ENCODE measurements at places on chromosomes 16 and 17.

- DNase-seq, result no peak
Measured at GRCh38 chr16:74652249-74652648, 14.4 kb downstream of the RFWD3 start.

DNA sequence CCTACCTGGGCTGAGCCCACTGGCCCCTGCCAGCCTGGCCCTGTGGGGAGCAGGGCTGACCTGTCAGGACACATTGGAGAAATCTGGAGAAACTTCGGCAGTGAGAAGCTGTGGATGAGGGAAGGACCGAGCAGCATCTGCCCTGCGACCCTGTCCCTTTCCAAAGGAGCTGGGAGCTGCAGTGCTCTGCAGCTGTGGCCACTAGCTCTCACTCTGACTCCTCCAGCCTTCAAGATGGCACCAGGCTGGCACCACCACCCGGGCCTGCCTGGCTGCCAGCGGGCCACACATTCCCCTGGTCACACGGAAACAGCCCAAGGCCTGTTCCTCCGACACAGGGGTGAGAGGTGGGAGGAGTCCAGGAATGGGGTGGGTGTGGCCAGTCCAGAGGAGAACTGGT lies 30.1 kb downstream of the CD300LG start:
- no peak for DNase-seq

DNA sequence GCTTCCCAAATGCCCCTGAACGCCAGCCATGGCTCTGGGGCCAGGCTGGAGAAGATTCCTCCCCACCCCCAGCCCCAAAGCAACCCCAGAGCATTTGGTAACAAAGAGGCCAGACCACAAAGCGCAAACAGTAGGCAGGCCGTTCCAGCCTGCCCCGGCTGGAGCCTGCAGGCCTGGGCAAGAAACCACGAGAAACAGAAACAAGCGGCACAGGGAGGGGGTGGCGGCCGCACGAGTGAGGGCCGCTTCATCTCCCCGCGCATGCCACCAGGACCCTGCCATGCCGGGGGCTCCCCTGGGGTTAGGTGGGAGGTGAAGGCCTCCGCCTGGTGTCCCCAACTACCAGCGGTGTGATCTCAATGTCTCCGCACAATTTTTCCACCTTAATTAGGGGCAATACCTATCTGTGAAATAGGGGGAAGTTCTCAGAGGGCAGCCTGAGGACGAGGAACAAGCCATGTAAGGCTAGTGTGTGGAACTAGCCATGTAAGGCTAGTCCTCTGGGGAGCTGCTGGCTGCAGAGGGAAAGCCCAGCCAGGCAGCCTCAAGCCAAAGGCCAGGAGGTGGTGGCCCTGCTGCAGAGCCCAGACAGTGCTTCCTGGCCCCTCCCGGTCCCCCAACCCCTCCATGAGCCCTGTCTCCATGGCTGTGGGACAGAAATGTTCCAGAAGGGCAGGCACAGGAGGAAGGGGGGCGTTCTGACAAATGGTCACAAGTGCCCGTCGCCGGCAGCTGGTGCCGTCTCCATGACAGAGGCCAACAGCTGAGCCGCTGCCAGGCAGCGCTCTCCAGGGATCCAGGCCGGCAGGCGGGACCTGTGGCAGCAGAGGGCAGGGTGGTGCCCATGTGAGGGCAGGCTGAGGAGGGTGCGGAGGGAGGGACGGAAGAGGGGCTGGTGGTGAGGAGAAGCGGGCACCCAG lies 14.5 kb upstream of the MTSS2 start:
- no peak for DNase-seq

DNA sequence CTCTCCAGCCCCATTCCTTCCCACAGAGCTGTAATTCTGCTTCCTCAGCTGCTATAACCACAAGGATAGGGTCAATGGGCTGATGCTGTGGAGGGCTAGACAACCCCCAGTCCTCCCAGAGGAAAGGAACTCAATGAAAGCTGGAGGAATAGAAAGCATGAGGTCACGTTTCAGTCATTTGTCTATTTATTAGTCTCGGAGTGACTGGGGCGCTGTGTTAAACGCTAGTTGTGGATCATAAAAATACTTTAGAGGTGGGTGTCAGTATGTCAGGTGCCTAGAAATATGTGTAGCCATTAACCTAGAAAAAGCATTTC lies 787 bp upstream of the CCL3L1 start:
- no peak for DNase-seq

GRCh38 chr16:57689762-57690558 lies 4.6 kb upstream of the DRC7 start:
- peak; percentile 58 for DNase-seq

Measured in SIG-M5 (cell line).